ENCODE measurements at places on chromosomes 4 and X.
A peak's percentile ranks its signal among the peaks of the same experiment; 100 is the strongest.

GRCh38 chr4:184168406-184169019 lies 49.2 kb downstream of the ENPP6 start:
- DNase-seq: peak; percentile 29

GRCh38 chr4:83771113-83771705 lies 235.3 kb downstream of the GPAT3 start:
- no peak for DNase-seq

DNA sequence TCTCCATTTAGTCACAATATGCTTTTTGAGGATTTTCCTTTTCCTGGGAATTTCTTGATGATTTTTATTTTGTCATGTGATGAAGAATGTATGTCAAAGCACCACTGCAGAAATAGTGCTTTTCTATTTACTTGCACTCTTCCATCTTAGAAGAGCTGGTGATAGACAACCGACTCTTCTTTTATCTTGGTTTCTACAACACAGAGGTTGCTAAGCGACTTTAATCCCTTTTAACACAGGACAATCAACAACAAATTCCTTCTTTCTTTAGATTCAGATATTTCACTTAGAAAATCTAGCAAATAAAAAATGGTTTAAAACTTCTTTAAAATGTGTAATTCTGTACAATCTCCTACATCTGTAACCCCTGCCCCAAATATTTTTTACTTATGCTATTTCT lies 34.6 kb downstream of the TET2 start:
- DNase-seq: no peak

GRCh38 chr4:172104539-172104938 lies 291.3 kb downstream of the GALNTL6 start:
- no peak for DNase-seq

DNA sequence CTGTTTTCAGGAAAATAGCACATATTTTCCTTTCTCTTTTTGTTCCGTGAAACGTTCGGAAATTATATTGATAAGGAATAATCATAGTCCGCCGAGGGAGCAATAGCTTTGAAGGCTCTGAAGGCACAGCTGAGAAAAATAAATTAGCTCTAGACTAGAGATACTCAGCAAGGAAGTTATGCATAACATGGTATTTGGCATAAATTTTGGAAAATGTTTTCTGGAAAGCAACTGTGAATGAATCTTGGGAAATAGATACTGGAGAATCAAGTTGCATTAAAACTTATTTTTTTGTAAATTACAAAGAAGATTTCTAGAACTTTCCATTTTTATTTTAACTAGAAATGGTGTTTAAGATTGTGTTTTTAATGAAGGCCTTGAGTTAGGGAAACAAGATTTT lies 92.4 kb downstream of the HPRT1 start:
- no peak for DNase-seq

GRCh38 chr4:146243141-146243882 lies 29.0 kb downstream of the REELD1 start:
- DNase-seq: peak; percentile 61

DNA sequence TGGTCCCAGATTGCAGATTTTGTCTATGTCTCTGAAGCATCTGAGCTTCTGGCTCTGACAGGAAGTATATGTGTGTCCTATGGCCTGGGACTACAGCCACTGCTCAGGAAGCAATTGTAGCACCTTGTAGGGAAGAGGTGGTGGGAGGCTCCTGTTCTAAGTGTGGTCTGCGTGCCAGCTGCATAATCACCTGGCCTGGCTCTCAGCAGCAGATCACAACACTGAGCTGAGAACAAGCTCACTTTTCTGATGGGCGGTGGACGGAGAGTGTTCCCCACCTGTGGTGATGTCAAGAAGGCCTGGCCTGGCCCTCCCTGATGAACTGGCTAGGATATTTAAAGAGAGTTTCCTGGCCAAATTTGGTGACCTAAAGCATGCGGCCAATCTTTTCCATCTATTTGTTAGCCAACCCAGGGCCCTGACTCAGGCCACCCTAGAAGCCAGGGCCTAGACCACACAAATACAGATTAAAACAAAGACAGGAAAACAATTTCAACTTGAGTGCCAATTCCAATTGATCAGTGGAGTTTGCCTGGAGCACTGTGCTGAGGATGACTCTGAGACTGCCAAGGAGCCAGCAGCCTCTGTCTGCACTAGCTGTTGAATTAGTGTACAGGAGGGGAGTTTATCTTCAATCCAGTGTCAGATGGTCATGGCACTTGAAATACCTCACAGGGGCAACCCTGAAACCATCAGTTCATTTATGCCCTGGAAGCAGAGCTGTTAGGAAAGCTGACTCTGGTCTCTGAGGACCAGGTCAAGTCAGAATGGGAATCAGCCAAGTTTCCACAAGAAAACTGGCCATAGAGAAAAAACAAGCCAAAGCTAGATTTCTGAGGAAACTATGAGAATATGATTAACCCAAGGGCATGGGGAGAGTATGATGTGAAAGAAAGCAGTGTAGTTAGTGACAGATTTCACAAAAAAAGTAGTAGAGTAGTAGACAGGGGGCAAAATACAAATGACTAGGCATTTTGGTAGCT lies 47.4 kb downstream of the PRDM5 start:
- DNase-seq: no peak

GRCh38 chr4:7172508-7172907 lies 19.8 kb upstream of the SORCS2 start:
- no peak for DNase-seq

DNA sequence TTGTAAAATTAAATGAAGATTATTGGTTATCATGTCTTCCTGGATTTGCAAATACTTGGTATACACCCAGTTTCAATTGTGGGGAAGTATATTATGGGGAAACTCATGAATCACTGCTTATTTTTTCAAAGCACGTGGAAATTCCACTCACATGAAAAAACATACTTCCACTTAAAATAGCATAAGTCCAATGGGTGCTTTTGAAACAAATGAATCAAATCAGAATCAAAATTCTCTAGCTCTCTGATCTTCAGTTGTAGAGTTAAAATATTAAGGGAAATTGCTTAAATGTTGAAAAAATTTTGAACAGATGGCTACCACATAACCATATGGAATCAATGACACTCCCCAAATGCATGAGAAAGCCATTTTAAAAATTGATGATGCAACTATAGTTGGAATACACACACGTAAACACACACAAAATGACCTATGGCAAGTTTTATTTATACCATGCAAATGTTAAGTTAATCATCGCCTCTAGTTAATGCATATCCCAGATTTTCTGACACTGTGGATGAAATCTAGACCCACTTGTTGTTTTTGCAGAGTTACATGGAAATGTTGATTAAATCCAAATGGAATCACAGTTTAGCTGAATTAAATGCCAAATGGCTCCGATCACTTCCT lies 93.2 kb downstream of the ARSF start:
- no peak for DNase-seq

GRCh38 chrX:80334583-80334982 lies 85.7 kb upstream of the TENT5D start:
- DNase-seq: no peak

DNA sequence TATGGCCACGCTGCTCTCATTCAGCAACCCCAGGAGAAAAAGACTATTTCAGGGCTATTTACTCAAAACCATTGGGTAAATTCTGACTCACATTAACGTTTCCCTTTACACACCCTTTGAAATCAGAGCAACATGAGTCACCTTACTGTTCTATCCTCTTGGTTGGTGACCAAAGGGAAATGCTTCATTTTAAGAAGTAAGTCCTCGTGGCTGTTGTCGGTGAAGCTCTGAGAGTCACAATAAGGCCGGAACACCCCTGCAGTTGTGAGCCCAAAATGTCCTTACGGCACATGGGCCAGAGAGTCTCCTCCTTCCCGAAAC lies 56.3 kb upstream of the SPRY1 start:
- no peak for DNase-seq

DNA sequence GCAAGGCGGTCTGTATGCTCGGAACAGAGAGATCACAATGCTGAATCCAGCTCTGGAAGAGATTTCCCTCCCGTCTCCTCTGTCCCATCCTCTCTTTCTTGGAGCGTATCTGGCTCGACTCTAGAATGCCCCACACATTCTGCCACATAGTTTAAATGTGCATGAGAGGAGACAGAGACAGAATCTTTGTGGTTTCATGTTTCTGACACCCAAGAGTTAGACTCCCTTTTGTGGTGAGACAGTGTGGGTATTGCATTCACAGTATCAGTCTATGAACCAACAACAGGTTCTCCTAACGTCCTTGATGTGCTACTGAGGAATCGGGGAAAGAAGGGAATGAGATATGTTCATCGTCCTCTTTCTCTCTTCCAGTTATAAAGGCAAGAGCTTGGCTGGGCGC lies 25.3 kb downstream of the FAM47E start:
- DNase-seq: no peak

DNA sequence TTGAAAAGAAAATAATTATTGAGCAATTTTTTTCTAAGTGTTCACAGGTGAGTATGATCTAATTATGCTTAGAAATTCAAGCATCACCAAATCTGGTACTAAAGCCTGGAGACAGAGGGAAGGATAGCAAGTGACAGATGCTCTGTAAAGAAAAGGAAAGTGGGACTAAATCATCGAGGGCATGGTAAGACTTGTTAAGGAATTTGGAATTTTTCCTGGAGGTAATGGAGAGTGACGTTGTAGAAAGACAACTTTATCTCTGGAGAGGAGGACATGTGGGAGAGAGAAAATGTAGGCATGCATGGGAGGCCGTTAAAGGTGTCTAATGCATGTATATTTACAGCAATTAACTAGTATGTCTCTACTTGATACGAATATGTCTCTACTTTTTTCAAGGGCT lies 333.2 kb upstream of the ATOH1 start:
- DNase-seq: no peak

GRCh38 chrX:115690511-115691216 lies 129.7 kb downstream of the PLS3 start:
- no peak for DNase-seq

DNA sequence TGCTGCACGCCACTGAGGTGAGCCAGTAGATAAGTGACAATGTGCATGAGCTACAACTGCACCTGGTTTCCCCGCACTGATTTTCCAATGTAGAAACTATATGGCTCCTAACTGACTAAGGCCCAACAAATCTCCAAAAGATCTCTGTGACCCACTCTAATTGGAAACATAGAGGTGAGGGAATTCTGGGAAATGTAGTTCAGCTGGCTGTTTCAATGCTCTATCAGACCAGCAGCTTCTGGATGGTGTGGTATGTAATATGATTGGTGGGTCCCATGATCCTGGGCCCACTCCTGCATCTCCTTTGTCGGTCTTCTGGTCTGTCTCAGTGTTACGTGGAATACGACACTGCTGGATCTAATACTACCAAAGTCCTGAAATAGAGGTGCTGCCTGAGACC lies 18.6 kb downstream of the CCDC160 start:
- no peak for DNase-seq

- no peak for DNase-seq
These were observed 543.8 kb upstream of the DIAPH2 start for GRCh38 chrX:96140796-96141195.

- no peak for DNase-seq
These were observed 1651.4 kb upstream of the IGFBP7 start for GRCh38 chr4:58761563-58761962.

GRCh38 chrX:45771560-45772340 lies 571.1 kb upstream of the DIPK2B start:
- peak; percentile 48 for DNase-seq

- DNase-seq: peak; percentile 7
These were observed 760 bp downstream of the TMEM165 start for GRCh38 chr4:55396308-55397125.

GRCh38 chr4:89486042-89486441 lies 178.4 kb upstream of the GPRIN3 start:
- DNase-seq: no peak

DNA sequence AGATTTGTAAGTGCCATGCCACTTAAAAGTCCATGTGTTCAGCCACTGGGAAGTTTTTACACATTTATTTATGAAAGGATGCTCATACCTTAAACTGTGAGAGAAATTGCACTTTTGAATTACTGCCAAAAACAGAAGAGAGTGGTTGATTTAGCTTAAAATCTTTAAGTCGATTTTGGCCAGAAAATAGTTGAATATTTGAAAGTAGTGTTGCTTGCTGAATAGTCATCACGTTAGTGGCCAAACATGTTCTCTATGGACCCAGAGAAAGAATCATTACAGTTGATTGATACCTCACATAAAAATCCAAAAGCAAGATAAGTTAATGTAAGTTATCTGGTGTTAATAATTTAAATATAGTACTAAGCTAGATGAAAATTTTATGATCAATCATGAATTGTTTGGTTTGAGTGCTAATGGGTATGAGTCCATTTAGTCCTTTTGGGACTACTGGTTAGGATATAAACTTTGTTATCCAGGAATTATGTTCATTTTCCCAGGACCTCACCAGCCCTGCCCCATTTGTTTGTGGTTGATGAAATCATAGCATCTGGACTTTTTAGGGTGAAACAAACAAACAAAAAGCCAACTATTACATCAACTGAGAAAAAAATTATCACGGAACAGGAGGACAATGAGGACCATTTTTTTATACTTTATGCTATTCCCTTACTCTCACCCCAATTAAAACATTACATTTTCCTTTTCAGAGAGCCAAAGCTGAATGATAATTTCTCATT lies 6.3 kb downstream of the GIMD1 start:
- DNase-seq: no peak

GRCh38 chrX:46599051-46599560 lies 25.5 kb downstream of the CHST7 start:
- DNase-seq: no peak

DNA sequence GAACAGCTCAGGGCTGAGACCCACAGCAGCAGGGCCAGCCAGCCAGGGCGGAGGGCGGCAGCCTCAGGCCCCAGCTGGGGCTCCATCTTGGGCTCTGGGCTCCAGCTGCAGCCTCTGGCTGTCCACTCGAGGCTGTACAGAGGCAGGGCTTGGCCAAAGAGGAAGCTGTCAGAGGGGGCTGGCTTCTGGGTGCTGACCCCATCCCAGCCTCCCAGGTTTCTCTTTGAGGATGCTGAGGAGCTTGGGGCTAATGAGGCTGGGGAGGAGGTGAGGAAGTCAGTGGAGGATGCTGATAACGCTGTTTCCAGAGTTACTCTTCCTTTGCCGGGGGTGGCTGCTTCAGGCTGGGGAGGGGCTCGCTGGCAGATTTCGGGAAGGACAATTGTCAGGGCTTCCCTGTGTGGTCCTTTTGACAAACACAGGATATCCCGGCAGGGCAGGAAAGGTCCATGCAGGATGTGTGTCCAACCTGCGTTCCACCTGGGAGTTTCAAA lies at the start of gene DIPK2B:
Gene DIPK2B, minus strand, starts transcription at position 136 of the 494 bp plus-strand sequence. Its CDS starts 50 bp downstream, at position 86.
- DNase-seq: no peak

DNA sequence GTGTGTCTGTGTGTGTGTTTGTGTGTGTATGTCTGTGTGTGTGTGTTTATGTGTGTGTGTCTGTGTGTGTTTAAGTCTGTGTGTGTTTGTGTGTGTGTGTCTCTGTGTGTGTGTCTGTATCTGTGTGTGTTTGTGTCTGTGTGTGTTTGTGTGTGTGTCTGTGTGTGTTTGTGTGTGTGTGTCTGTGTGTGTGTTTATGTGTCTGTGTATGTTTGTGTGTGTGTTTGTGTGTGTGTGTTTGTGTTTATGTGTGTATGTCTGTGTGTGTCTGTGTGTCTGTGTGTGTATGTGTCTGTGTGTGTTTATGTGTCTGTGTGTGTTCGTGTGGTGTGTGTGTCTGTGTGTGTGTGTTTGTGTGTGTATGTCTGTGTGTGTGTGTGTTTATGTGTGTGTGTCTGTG lies 11.4 kb downstream of the IL9R start:
- DNase-seq: no peak

All from activated CD4-positive, alpha-beta T cell treated with anti-CD3 and anti-CD28 coated beads for 4 hours (primary cell).